ENCODE measurements at places on chromosomes 4 and X.

- no peak for DNase-seq
Measured at GRCh38 chr4:81565142-81565870, 93.6 kb upstream of the RASGEF1B start.

DNA sequence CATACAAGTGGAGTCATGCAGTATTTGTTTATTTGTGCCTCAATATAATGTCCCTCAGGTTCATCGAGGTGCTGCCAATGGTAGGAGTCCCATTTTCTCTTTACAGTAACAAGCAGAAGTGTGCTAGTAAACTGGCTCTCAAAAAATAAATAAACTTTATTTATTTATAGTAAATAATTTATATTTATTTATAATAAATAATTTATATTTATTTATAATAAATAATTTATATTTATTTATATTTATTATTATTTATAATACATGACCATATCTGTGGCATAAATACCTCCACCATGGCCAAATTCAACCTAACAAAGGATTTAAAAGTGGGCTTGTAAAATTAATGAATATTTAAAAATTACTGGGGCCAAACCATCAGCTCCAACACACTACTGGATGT, 464.9 kb upstream of the NWD2 start:
- DNase-seq: no peak

- no peak for DNase-seq
Measured at GRCh38 chrX:26376037-26376708, 160.2 kb downstream of the MAGEB5 start.

DNA sequence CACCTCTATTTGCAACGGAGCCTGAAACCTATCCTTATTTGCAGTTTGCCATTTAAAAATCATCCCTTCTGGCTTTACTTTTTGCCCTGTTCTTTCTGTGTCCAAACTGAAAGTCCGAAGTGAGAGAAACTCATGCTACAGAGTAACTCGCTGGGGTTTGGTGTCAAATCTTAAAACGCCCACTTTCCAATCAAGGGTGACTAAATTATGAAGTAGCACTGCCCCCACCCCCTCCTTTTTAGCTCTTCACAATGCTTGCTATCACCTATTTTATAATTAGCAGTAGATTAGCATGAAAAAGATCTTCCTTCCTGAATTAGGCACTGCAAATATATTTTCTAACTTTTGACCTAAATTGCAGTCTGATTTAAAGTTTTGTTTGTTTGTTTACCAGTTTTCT, 52.5 kb downstream of the VGLL1 start:
- DNase-seq: no peak

DNA sequence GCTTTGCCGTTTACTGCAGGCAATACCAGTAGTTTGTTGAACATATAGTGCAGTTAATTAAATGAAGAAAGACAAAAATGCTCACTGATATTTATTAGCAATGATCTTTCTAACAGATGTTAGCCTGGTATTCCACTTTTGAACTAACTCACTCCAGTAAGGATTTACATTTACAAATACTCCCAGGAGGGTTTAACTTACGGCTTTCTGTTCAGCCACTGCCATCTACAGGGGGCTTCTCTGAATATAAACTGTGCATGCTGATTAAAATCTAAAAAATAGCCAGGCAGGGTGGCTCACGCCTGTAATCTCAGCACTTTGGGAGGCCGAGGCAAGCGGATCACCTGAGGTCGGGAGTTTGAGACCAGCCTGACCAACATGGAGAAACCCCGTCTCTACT, 2.2 kb upstream of the SRD5A3 start:
- no peak for DNase-seq

DNA sequence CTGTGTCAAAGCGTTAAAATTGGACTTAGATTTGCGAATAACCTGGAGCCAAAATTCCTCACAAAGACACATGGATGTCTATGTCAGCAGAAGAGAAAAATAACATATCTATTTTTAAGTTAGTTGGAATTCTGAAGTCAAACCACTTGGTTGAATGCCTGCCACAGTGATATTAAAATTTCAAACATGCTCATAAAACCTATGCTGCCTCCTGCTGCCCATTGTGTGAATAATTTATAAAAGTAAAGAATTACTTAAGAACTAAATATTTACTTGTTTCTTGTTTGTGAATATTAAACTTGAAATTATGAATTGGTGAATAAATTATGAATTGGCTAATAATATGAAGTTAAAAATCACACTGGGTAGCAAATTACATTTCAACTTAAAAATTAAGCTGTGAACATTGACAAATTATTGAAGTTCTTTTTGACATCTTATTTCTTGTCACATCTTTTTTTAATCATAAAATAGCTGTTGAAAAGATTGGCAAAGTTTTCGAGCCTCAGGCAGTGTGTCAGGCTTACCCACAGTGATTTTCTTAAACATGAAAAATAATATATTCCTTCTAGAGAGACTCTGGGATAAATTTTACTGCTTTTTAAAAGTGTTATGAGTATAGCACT, 35.4 kb downstream of the FABP2 start:
- peak; percentile 45 for DNase-seq

- no peak for DNase-seq
Measured at GRCh38 chr4:86822136-86822535, 27.0 kb downstream of the SLC10A6 start.

DNA sequence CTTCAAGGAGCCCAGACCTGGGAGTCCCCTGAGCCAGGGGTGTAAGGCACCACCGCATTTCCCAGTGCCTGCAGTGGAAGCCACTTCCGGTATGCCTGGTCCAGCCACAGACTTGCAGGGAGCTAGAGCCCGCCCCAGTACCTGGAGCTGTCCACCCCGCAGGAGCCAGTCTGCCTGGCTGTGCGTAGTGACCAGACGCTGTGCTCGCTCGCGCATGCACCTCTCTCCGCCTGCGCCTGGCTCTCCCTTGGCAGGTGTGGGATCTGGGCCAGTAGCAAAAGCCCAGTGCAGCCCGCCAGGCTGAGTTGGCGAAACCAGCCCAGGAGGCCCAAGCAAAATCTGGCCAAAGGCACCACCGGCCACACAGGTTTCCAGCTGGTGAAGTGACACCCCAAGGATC, 973.7 kb upstream of the AGA start:
- DNase-seq: no peak

DNA sequence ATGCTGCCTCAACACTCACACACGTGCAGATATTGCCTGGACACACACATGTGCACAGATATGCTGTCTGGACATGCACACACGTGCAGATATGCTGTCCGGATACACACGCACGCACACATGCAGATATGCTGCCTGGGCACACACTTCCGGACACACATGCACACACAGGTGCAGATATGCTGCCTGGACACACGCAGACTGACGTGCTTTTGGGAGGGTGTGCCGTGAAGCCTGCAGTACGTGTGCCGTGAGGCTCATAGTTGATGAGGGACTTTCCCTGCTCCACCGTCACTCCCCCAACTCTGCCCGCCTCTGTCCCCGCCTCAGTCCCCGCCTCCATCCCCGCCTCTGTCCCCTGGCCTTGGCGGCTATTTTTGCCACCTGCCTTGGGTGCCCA, 14.7 kb downstream of the FGFRL1 start:
- no peak for DNase-seq

DNA sequence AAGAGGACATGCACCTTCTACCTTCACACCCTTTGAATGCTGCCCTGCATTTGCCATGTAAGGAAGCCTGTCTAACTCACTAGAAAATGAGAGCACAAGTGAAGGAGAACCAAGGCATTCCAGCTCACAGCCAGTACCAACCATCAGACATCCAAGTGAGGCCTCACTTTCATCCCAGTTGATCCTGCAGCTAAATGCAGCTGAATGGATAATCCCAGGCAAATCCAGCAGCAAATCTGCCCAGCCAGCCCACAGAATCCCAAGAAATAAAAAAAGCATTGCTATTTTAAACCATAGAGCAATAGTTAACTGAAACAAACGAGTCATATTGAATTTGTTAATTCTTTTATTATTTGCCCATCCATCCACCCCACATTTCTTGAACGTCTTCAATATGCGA, 112.5 kb downstream of the C4orf33 start:
- no peak for DNase-seq

GRCh38 chrX:19795307-19795706, 92.1 kb downstream of the SH3KBP1 start:
- no peak for DNase-seq

- DNase-seq: no peak
Measured at GRCh38 chrX:79601341-79602131, 234.4 kb upstream of the ITM2A start.

GRCh38 chr4:174036111-174036510, 247.4 kb downstream of the FBXO8 start:
- no peak for DNase-seq

- DNase-seq: no peak
Measured at GRCh38 chr4:38818441-38818976, 13.9 kb upstream of the TLR1 start.

DNA sequence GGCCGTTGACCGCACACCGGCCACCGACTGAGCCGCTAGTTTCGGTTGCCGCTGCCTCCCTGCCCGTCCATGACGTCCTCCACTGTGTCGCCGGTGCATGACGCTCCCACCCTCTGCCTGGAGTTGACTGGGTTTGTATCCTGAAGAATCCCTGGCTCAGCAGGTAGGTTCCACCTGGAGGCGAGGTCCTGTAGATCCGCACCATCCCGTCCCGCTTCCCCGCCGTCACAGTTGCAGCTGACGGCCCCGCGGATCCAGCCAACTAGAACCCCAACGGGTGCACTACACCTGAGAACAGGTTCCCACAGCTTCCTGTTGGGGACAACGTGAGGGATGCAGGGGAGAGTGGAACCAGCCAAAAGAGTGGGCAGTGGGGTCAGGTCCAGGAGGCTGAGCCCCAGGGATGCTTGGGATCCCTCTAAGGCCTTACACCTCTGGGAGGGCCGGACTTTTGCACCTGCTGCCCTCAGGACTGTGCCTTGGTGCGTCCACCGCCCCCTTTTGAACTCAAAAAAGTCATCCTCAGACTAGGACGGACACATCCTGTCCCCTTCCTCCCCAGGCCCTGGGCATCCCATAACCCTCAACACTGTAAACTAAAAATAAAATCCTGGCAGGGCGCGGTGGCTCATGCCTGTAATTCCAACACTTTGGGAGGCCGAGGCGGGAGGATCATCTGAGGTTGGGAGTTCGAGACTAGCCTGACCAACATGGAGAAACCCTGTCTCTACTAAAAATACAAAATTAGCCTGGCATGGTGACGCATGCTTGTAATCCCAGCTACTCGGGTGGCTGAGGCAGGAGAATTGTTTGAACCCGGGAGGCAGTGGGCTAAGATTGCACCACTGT, 1.1 kb upstream of the SLBP start:
- no peak for DNase-seq

DNA sequence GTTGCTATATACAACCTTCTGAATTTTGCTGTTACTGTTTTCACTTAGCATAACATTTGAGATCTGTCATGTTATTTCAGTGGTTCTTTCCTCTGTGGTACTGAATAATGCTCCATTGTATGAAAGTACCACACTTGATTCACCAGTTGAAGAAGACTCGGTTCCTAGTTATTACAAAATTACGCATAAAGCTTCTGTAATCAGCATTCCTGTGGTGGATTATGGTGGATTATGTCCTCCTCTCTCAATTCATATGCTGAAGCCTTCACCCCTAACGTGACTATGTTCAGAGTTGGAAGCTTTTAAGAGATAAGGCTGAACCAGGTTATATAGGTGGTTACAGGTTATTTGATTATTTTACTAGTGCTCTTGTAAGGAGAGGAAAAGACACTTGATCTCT, 2143.5 kb upstream of the AGA start:
- no peak for DNase-seq

GRCh38 chrX:110066488-110067225, 63.7 kb downstream of the TMEM164 start:
- no peak for DNase-seq

DNA sequence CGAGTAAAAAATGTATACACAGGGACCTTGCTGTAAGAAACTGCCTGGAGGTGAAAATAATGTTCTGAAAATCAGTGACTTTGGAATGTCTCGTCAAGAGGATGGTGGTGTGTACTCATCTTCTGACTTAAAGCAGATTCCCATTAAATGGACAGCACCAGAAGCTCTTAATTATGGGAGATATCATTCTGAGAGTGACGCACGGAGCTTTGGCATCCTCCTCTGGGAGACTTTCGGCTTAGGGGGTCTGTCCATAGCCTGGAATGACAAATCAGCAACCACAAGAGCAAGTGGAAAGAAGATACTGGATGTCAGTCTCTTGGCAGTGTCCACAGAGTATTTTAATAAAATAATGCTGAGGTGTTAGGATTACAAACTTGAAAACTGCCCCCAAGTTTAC, 129.4 kb downstream of the THOC2 start:
- DNase-seq: no peak

DNA sequence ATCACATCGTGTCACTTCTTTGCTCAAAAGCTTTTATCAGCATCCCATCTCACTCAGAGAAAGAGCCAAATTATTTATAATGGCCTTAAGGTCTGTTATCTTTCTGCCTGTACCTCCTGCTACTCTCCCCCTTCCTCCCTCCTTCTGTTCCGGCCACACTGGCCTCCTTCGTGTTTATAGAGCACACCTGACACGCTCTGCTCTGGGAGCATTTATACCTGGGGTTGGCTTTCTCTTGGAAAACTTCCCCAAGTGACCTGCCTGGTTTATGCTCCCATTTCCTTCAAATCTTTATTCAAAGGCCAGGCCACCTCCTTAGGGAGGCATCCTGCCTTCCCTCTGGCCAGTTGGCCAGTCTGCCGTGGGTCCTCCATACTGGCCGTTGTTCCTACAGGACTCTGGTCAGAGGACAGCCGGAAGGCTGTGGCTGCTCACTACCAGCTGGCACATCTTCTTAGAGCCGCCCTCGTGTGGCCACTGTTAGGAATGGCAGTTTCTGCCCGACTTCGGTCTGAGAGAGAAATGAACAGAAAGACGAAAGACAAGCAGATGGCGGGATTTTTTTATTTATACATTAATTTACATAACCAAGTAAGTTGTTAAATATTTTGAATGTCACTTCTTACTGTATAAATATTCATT, 80.2 kb upstream of the CBLL2 start:
- no peak for DNase-seq

- no peak for DNase-seq
Measured at GRCh38 chr4:74414149-74414809, 30.7 kb upstream of the AREG start.

- DNase-seq: no peak
Measured at GRCh38 chr4:161792991-161793390, 370.8 kb downstream of the FSTL5 start.

GRCh38 chrX:41301438-41301824, 32.5 kb upstream of the DDX3X start:
- no peak for DNase-seq

GRCh38 chrX:18725310-18725943, 18.0 kb downstream of the PPEF1 start:
- no peak for DNase-seq

GRCh38 chrX:12563121-12563520, 228.1 kb upstream of the PRPS2 start:
- DNase-seq: no peak

GRCh38 chr4:146032234-146032860, 93.7 kb upstream of the ZNF827 start:
- DNase-seq: no peak

DNA sequence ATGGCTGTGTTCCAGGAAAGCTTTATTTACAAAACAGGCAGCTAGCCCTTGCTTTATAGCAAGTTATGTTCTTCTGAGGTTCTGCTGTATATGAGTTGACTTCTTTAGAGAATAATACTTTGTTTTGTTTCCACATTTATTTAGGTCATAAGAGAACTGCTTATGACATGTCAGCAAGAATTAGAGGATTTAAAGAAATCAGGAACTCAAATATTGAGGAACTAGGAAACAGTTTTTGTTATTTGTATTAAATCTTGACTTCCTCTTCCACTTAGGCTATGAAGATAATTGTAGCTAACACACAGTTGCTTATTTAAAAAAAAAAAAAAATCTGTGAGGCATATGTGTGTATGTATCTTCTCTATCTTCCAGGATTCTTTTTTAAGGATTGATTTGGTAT, 14.3 kb downstream of the ZRSR2 start:
- DNase-seq: no peak

GRCh38 chr4:153831245-153831644, 42.4 kb upstream of the SFRP2 start:
- DNase-seq: no peak
